KG1 (cell line): ENCODE measurements at places on chromosomes 2 and 18.

- DNase-seq: no peak
These were observed 1235.4 kb downstream of the LRP1B start for GRCh38 chr2:140895378-140895777.

DNA sequence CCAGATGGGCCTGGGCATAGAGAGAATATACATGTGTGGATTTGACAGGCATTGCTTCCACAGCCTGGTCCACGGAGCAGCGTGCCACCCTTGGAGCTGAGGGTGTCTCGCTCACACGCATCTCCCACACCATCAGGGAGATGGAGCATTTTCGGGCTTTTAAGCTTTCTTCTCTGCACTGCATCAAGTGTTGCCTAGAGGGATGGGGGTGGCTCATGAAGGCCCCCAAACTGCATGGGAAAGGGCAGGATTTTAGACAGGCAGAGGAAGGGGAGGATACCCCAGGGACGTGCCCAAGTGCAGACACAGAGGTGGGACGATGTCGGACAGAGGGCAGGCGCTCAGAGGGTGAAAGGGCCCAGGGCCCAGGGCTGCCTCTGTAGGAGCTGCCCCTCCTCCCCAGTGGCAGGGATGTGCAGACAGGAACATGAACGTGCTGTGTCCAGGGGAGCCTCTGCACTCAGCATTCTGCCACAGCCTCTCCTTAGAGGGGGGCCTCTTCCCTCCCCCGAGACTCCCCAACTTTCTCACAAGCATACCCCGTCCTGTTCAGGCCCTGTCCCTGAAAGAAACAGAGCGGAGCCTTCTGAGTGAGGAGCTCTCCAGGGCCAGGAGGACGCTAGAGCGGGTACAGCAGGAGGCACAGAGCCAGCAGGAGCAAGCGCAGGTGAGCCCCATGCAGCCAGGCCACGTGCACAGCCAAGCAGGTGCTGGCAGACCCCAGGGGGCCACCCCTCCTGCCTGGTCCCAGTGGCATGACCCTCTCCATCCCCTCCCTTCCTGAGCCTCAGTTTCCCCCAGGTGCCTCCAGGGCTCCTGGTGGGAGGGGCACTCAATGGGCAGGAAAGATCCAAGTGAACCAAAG, 42.9 kb upstream of the SNED1 start:
- DNase-seq: no peak

GRCh38 chr2:146214394-146214929, 1630.4 kb upstream of the ACVR2A start:
- DNase-seq: no peak

GRCh38 chr18:71079606-71080005, 790.8 kb downstream of the SOCS6 start:
- no peak for DNase-seq

DNA sequence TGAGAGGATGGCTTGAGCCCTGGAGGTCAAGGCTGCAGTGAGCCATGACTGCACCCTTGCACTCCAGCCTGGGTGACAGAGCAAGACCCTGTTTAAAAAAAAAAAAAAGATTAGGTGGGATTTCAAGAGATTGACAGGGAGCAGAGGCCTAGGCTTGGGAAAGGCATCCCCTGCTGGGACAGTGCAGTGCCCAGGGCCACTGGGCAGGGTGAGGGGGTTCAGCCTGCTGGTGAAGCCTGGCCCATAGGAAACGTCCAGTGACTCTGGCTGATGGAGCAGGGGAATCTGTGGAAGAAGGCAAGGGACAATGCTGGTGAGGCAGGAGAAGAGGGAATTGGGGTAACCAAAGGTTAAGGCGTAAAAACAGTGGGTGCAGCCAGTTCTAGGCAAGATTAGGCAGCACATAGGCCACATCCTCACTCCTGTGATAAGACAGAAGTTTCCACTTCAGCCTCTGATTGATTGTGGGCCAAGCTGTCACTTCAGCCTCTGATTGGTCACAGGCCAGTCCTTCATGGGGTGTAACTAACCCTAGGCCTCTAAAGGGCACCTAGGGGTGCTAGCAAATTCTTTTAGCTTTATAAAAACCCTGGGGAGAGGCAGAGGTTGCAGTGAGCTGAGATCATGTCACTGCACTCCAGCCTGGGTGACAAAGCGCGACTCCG, 128.6 kb downstream of the MSH2 start:
- no peak for DNase-seq
